Kidney tubule cell (primary cell): ENCODE measurements at places on chromosomes 4 and X.

DNA sequence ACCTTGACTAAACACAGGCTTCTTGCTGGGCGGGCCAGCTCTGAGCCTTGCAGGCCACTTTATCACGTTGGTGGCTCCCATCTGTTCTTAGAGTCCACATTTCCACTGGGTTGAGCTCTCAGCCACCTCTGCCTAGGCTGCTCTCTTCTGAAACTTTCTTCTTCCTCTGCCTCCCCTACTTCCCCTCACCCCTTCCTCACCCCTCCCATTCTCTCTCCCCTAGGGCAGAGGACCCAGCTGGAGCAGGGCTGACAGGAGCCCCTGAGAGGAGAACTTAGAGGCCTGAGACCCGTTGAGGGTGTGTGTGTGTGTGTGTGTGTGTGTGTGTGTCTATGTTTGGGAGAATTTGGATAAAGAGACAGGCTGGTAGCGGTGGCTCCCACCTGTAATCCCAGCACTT, 19.9 kb upstream of the TMSB4X start:
- DNase-seq: no peak

DNA sequence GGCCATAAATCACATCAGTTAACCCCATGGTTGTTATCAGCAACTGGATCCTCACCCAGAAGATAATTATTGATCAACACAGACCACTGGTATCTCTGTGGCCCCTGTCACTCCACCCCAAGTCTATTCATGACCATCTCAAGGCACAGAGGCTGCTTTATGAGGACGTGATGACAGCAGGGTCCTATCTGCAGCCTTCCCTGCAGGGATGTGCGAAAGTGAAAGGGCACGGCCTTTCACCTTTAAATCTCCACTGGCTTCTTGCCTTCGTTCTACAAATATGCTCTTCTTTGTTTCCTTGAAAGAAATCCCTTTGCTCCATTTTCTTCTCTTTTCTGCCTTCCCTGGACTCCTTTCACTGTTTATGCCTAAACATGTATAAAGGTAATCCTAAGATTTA, 170.6 kb upstream of the EDNRA start:
- no peak for DNase-seq

DNA sequence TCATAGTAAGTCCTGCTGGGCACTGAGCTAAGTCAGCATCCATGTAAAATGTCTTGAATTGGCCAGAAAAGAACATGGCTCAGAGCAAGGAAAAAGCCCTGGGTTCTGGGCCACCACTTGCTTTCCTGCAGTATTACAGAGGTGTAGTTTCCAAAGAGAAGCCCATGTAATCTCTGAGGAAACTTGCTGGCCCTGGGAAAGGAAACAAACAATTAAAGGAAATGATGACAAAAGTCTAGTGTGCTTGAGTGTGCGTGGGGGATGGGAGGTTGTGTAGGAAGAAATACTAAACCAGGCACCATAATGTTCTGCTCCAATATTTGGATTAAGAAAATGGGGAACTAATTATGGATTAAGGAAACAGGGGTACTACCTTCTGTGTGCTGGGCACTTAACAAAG, 39.5 kb upstream of the SMIM10L2A start:
- no peak for DNase-seq

GRCh38 chr4:7419961-7420660, 14.6 kb downstream of the PSAPL1 start:
- no peak for DNase-seq
